Fibroblast of the aortic adventitia (primary cell): ENCODE measurements at places on chromosomes 7 and 10.

DNA sequence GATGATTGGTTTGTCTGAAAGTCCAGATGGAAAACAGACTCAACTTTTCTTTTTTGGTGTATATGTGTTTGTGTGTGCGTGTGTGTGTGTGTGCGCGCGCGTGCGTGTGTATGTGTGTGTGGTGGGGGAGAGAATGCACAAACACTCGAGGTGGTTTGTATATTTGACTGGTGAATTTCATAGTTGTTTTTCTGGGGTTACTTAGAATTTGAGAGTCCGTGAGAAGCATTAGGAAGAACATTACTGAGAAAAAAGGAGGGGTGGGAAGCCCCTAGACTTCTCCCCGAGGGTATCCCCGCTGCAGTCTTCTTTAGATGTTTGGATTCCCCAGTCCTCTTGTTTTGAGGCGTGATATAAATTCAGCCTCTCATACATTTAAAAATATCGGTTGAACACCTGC lies 6.0 kb downstream of the CAMK1D start:
- no peak for DNase-seq

GRCh38 chr10:48685731-48686130 lies 1.1 kb downstream of the WDFY4 start:
- DNase-seq: no peak

DNA sequence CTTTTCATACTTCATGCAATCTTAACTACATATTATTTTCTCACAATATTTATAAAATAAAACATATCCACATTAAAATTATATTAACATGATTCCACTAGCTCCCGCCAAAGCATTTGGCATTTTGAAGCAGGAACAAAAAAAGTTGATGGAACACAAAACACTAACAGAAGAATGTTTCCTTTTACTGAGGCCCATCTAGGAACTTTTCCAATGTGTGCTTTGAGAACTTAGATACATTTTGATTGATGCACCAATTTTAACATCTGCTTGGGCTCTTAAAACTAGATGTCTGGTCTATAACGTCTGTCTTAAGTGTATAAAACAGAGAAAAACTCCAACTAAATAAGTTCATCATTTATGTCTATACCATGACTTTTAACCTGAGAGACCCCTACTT lies 1214.8 kb downstream of the SORCS1 start:
- DNase-seq: no peak

GRCh38 chr10:86345296-86345858 lies 21.2 kb downstream of the GRID1 start:
- DNase-seq: no peak

GRCh38 chr10:26858707-26859034 lies 2.1 kb downstream of the ABI1 start:
- peak; percentile 24 for DNase-seq

- DNase-seq: no peak
Measured at GRCh38 chr7:158265743-158266080, 321.9 kb downstream of the PTPRN2 start.

GRCh38 chr10:5485948-5486852 lies 13.2 kb downstream of the CALML5 start:
- DNase-seq: no peak

DNA sequence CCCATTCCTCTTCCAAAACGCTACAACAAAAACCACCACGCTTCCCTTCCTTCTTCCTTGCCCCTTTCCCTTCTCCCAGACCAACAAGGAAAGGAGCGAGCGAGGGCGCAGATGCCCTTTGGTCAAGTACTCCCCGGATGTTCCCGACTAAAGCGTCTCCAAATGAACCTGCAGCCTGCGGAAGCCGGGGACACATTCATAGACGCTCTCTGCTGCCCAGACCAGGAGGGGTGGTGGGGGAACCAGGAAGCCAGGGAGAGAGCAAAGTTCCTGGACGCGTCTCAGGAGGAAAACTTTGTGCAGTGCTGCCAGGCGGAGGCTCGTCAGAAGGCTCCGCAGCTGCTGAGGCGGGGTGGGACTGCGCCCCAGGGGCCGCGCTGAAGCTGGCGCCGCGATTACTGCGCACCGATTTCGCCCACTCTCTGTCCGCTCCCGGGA lies 754 bp downstream of the SEMA3D start:
- DNase-seq: peak; percentile 66

- no peak for DNase-seq
Measured at GRCh38 chr7:5621776-5622175, 159.7 kb downstream of the RNF216 start.

GRCh38 chr7:92699966-92700514 lies 109.8 kb upstream of the FAM133B start:
- DNase-seq: no peak

GRCh38 chr10:35705051-35705450 lies 63.0 kb upstream of the FZD8 start:
- no peak for DNase-seq

GRCh38 chr7:76509931-76510877 lies at the start of gene UPK3B:
Gene UPK3B, plus strand, starts transcription at chr7:76510552. Its CDS starts 101 bp downstream, at chr7:76510653.
- DNase-seq: no peak

DNA sequence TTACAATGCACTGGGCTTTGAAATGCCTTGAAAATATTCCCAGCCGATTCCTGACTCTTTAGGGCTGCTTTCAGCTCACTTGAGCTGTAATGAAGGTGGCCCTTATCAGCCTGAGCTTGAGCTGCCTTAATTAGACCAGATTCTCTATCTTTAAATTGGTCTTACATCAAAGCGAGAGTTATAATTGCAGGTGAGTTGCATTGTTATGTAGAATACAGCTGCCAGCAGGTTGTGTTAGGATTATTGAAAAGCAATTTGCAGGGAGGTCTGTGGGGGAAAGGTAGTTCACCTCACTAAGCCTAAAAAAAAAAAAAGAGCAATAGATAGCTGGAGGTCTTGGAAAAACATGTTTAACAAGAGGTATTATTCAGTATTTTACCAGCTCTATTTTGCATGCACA lies 142.2 kb upstream of the HABP2 start:
- no peak for DNase-seq

GRCh38 chr7:133344275-133344674 lies 91.4 kb downstream of the EXOC4 start:
- peak; percentile 53 for DNase-seq

- no peak for DNase-seq
Measured at GRCh38 chr7:38777609-38778008, 131.4 kb downstream of the VPS41 start.

- DNase-seq: peak; percentile 29
Measured at GRCh38 chr10:78432583-78432982, 398.9 kb downstream of the RPS24 start.

DNA sequence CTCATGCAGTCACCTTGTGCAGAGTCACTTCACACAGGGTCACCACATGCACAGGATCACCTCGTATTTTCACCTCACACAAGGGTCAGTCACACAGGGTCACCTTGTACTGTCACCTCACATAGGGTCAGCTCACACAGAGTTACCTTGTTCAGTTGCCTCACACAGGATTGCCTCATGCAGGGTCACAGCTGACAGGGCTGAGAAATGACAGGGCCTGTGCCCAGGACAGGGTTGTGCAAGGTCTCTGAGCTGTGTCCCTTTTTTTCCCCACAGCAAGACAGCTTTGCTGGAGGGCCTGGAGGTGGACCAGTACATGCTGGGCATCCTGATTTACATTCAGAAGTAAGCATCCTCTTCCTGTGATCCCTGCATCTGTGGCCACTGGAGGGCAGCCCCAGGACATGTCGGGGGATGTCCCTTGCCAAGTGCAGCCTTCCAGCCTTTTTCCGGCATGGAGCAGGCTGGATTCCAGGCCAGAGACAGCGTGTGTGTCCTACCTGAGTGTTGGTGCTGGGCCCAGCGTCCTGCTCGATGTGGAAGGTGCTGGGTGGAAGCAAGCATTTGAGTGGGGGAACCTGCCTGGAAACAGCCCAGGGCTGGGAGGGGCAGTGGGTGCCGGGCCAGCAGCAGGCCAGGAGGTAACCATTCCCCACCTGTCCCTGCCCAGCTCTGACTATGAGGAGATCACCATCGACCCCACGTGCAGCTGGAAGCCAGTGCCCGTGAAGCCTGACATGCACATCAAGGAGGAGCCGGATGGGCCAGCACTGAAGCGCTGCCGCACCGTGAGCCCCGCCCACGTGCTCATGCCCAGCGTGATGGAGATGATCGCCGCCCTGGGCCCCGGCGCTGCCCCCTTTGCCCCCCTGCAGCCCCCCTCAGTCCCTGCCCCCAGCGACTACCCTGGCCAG lies 16.3 kb downstream of the ZMIZ2 start:
- DNase-seq: no peak

DNA sequence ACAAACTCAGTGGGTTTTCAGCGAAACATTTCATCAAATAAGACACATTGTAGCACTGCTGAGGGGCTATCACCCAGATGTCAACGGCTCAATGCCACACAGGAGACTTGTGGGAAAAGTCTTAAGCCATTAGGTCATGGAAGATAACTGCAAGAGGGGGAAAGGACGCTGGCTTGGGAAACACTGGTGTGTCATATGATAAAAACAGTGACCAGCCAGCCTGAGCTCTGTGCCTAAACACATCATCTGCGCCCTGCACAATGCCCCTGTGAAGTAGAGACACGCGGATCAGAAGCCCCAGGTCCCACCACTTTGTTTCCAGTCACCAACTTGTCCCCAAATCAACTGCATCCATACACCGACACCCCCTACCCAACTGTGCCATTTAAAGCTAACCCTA lies 116.7 kb downstream of the TNS3 start:
- no peak for DNase-seq

DNA sequence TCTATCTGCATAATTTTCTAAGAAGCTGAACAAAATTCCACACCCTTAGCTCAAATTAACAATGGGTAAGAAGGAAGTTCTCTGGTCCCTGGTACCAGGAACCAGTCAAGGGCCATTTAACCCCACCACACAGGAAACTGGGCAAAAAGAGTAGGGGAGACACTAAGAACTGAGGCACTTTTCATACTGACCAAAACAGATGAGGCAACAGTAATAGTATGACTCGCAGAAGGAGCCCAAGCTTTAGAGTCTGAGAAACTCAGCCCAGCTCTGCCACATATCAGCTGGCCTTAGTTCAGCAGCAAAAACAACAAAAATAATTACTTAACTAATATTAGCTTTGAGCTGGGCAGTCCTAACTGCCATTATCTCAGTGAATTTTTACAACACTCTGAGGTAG lies 221.2 kb downstream of the FAM107B start:
- peak; percentile 61 for DNase-seq

- DNase-seq: no peak
Measured at GRCh38 chr7:68900096-68900495, 698.2 kb upstream of the AUTS2 start.

- DNase-seq: no peak
Measured at GRCh38 chr10:77710081-77710551, 72.5 kb upstream of the KCNMA1 start.

DNA sequence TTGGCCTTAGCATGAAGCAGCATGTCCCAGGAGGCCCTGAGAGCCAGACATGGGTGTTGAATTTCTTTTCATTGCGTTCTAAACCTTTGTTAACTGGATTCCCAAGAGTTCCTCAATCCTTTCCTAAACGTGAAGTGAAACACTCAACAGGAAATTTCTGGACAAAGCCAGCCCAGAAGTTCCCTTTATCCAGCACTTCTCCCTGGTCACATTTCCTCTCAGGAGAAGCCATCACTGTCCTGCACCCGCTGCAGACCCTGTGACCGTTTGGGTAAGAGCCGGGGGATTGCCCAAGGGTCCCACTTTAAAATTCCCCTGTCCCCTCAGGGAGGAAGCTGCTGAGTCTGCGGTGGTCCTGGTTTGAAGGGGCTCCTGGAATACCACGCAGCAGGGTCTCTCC lies 88.0 kb upstream of the ZPBP start:
- DNase-seq: no peak

- DNase-seq: no peak
Measured at GRCh38 chr10:86260564-86260963, 106.0 kb downstream of the GRID1 start.

DNA sequence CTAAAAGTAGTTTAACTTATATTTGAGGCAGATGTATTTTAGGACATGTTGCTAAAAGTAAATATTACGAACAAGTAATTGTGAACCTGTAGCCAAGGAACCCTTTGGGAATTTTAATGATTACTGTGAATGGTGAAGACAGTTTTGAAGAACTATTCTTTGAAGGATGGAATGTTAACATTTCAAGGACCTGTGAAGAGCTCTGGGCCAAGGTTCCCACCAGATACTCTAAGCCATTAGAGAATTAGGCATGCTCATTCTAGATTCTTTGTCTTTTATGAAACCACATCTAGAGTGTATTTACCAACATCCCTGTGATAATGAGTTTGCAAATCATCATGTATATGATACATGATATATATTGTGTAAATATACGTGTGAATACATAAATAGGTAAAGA lies 99.8 kb downstream of the SEPTIN7 start:
- no peak for DNase-seq
